ENCODE measurements at places on chromosomes 5 and 9.

DNA sequence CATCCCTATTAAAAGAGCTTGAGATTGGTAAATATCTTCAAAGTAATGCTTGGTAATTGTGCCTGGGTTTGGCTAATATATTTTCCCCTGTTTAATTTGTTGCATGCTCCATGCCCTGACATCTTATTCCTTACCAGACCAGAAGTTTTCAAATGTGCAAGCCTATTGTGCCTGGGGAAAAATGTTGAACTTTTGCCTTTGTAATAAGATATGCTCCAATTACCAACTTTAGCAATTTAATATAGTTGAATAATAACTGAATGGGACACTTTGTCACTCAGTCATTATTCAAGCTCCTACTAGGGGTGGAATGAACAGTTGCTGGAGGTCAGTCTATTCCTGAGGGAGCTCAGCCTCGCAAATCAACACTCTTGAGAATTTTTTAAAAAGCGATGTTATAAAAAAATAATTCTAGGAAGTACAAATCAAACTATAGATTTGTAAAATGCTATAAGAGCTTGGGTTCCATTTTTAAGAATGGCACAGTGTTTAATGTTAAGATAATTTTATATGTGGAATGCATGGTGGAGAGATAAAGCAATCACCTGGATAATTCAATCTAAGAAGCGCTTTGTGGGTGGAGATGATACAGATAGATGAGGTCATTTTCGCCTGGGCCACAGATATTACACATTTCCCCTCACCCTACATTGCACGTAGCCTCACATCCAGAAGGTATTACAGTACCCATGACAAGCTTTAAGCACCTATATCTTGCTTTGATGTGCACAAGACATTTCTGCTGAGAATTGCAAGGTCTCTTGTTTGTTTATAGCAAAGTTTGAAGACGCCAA lies 231.8 kb downstream of the PIK3R1 start:
- no peak for DNase-seq

- DNase-seq: no peak
Measured at GRCh38 chr9:137113385-137114159, 961 bp downstream of the DPP7 start.

- no peak for DNase-seq
Measured at GRCh38 chr5:9183992-9184391, 361.9 kb downstream of the SEMA5A start.

- DNase-seq: no peak
Measured at GRCh38 chr9:23309800-23310199, 516.2 kb downstream of the ELAVL2 start.

DNA sequence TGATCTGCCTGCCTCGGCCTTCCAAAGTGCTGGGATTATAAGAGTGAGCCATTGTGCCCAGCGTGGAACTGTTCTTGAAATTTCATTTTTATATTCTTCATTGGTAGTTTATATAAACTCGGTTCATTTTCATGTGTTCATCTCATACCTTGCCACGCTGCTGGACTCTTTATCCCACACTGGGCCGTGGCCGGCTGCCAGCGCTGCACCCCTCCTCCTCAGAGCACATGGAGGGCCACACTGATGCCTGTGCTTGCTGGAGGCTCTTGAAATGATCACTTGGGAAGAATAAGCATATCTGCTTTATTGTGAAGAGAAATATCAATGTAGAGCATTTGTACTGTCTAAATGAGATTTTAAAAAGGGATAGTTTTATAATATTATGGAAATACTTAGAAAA lies 69.5 kb downstream of the EHMT1 start:
- no peak for DNase-seq

DNA sequence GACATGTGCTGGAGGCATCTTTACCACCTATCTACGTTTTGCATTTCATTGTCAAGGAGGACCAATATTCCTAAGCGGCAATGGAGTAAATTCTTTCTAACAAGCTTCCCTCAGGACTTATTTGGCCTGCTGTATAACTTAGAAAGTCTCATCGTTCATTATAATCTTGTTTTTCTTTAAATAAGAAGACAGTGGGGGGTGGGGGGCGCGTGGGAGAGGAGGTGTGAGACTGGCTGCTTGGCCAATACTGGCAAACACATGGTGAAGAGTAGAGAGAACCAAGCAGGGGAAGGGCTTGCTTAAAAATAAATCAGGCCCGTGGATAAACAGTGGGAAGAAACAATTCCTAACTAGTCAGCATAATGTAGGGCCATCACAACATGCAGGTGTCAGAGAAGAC lies 217.2 kb downstream of the GRIA1 start:
- no peak for DNase-seq

DNA sequence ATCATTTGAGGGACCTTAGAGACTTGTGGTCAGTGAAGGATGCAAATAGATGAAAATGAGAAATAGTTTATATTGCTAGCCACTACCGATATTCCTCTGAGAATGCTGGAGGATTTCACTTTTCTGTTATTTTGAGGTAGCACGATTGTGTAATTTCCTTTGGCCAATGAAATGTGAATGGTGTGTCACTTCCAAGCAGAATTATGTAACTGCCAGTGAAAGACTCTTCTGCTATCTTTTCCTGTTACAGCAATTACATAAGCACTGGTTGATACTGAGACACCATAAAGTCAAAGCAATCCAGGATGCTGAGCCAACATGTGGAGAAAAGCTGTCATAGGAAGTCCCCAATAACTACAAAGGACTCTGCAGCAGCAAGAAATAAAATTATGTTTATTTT lies 3.6 kb upstream of the PCDHA2 start:
- no peak for DNase-seq

DNA sequence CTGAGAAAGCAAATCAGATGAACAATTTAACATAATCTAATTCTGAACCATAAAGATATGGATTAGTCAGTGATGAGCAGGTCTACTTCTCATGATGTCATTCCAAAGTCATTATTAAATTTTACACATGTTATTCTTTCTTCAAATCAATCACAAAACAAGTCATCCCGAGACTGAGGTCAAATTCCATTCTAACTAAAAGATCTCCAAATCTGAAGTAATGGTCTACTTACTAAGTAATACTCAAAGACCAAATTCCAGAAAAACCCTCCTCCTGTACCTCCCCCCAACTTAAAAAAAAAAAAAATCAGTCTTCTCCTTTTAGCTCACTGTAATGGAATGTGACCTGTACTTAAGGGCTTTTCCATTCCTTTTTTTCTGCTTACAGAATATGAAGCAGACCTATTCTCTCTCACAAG lies 4.7 kb downstream of the PFDN1 start:
- DNase-seq: no peak

- DNase-seq: no peak
Measured at GRCh38 chr5:171442287-171443042, 23.0 kb downstream of the FGF18 start.

DNA sequence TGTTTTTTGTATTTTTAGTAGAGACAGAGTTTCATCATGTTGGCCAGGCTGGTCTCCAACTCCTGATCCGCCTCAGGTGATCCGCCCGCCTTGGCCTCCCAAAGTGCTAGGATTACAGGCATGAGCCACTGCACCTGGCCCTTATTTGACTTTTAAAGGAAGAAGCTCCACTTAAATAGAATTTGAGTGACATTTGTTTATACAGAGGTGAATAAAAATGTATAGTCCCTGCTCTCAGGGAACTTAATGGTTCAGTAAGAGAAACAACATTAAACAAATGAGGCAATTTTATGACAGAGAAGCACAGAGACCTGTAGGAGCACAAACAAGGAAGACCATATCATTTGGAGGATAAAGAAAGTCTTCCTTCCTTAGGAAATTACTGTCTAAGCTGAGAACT lies 65.7 kb downstream of the C9orf152 start:
- DNase-seq: no peak

GRCh38 chr9:96159596-96159995 lies 142.4 kb downstream of the HSD17B3 start:
- DNase-seq: no peak

DNA sequence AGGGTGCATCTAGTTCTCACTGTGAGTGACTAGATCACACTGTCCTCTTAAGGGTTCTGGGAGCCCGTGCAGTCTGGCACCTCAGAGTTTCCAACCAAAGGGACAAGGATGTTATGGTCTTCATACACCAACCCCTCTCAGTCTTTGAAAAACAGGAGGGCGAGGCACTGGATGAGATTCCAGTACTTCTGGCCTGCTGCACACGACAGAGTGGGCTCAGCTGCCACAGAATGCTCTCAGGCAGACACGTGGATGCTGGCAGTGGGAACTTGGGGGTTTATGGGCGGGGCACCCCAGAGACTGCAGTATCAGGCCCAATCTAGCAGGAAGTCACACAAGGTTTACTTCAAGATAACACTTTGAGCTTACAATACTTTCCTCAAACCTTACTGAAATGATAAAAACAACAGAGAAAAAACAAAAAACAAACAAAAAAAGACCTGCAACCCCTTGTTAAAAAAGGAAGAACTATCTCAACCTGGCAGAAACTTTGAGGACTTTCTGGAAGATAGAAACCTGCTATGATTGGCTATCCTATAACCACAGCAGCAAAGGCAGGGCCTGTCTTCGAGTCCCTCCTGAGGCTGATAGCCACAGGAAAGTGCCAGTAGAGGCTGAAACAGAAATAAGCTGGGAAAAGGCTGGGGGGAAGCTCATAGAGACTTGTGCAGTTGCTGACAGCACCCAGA lies 28.3 kb upstream of the TGFBR1 start:
- DNase-seq: no peak

- no peak for DNase-seq
Measured at GRCh38 chr5:82399111-82399510, 121.0 kb upstream of the RPS23 start.

DNA sequence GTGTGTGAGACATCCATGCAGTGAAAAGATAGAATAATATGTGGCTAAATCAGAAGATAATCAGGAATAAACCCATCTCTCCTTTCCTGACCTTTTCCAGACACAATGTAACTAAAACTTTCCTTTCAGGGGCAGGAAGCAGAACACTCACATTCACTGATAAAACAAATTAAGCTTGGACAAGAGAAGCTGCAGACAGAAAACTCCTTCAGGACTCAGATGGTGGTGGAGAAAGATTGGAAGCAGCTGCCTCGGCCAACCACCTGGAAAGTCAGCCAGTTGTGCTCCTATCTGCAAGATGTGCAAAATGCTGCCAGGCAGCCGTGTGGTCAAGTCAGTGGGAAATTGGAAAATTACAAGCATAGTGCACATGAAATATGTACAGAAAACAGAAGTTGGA lies 26.9 kb downstream of the RASEF start:
- DNase-seq: no peak

GRCh38 chr5:128597156-128597555 lies 59.1 kb upstream of the FBN2 start:
- DNase-seq: no peak

- peak; percentile 92 for DNase-seq
Measured at GRCh38 chr9:4987961-4988421, 2.9 kb downstream of the JAK2 start.

DNA sequence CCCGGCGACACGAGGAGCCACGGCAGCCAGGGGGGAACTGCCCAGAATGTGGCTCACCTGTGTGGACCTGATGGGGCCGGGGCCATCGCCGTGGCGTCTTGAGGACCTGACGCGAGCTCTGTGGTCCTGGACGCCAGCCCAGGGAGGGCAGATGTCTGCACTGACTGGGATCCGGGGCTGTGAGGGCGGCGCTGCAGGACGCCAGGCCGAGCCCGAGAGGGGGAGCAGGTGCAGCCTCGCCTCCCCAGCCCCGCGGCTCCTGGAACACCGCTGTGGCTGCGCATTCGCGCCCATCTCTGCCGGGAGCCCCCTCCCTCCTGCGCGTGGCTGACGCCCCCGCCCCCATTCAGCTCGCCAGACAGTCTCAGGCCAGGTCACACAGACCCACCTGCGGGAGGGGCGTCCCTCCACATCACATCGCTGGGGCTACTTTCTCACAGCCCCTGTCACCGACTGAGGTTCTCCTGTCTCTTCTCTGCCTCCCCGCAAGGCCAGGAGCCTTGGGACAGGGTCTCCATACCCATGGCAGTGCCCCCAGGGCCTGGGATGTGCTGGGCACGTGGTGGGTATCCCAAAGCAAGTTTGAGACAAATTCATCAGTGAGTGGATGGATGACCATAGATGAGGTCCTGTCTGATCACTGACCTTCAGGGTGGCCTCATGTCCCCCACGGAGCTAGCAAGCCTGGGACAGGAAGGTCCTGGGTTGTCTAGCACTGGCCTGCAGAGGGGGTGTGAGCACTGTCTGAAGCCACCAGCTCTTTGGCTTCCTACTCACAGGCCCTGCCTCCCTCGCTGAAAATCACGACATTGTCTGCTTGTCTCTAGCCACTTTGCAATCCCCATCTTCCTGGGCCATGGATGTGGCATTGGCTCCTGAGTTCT lies 47.3 kb downstream of the RASGEF1C start:
- peak; percentile 17 for DNase-seq

DNA sequence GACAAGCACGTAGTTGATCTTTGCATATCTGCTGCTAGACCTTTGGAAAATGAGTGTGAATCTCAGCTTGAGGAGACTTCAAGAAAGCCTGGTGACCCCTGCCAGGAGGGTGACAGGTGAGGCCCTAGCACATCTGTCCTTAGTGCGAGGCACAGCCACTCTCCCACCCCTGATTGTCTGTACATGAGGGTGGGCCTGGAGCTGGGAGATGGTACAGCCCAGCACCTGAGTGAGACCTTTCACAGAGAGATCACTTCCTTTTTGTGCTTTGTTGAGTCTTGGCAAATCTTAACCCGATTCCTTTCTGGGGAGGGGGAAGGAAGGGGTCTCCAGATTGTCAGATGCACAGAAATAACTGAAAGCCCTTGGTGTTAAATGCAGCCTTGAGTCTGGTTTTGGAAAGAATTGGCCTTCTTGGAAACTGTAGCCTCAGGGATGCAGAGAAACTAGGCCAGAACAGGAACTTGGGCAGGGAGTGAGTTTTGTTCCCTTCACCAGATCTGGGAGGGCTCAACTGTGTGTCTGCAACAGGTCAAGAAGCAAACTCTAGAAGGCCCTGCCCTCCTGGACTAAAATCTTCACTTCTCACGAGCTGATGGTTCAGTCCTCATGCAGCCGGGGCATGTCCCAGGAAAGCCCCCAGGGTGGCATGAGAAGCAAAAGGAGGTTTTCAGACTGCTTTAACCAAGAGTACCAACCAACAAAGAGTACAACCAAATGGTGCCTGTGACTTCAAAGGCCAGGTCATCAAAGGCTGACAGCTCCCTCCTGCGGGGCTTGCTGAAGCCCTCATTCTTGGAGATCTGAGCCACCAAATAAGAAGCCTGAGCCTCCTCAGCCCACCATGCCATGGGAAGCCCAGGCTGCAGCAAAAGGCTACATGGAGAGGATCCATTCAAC lies 20.8 kb upstream of the SEMA4D start:
- DNase-seq: no peak

DNA sequence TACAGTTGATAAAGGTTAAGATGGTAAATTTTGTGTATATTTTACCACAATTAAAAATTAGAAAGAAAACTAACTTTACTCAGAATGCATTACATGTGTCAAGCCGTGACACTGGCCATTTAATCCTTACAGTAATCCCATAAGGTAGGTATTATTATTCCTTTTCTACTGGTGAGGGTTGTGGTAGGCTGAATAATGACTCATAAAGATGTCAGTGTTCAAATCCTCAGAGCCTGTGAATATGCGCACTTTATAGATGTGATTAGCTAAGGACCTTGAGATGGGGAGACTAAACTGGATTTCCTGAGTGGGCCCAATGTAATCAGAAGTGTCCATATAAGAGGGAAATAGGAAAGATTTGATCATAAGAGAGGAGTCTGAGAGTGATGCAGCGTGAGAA lies 288.1 kb downstream of the TMEM167A start:
- DNase-seq: no peak
